ENCODE measurements at places on chromosomes 2 and 18.

- DNase-seq: no peak
Measured at GRCh38 chr18:52499016-52499415, 159.0 kb downstream of the DCC start.

DNA sequence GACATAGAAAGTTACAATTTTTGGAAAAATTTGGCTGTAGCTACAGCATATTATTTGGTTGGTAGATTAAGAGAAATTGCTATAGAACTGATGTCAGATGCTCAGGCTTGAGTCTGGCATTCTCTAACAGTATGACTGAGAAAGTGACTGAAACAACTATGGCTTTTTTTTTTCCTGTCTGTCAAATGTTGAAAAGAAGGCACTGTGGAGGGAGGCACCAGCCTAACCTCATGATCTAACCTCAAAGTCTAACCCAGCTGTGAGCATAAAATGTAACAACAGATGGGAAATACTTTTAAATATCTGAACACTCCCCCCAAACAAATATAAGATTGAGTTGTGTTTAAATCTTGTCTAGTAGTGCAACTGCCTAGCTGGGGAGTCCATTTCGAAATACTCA lies 629.1 kb downstream of the LRP1B start:
- no peak for DNase-seq

DNA sequence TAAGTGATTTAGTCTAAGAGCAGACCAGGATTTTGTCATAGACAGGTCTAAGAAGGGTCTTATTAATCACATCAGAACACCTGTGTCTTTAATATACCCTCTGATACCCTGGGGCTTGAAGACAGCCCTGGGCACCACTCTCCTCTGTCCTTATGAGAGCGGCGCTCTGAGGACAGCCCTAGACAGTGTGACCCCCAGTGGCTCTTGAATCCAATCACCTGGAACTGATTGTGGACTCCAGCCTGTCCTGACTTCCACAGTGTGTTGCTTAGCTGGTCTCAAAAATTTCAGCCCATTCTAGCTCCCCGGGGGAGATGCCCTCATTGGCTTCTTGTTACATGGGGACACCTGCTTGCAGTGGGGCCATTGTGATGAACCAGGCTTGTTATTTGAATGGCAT lies 195.8 kb upstream of the SMAD2 start:
- DNase-seq: no peak

DNA sequence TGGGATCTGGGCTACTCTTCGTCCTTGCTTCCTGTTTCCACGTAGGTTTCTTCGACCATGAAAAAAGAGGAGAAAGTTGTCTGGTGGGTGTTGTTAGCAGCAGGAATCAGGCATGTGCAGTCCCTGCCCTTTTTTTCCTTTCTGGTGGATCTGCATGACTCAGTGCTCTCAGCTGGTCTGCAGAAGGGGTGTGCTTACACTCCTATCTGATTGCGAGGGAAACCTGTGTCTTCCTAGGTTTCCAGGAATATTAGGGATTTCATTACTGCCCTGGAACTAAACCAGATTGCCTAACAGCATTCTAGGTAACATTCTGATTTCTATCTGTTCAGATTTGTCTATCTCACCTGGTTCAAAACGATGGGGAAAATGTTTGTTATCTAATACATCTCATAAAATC lies 174.3 kb downstream of the CCDC102B start:
- no peak for DNase-seq

- no peak for DNase-seq
Measured at GRCh38 chr2:236257136-236257535, 7.1 kb downstream of the ASB18 start.

GRCh38 chr2:195649629-195650190 lies 7.3 kb upstream of the SLC39A10 start:
- no peak for DNase-seq
